Dermis microvascular lymphatic vessel endothelial cell (primary cell): ENCODE measurements at places on chromosomes 2 and 18. TPM values are rescaled to one million over a fixed set of nuclear protein-coding genes. Genes with fewer than 3 reads are reported as not detected.

DNA sequence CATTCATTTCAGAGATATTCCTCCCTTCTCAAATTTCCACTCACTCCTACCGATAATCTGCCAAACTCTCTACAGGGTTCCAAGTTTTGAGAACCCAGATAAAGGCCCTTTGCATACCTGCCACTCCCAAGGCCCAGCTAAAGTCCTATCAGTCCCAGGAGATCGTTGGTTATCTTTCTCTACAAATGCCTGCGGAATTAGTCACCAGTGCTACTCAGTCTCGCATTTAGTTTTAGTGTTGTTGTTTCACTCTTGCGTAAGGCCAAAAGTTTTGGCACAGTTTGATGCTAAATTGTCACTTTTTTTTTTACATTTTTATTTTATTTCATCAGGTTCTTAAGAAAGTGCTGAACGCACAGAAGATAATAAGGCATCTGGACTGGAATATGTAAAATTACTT, 29.2 kb upstream of the SETBP1 start:
- DNase-seq: no peak

DNA sequence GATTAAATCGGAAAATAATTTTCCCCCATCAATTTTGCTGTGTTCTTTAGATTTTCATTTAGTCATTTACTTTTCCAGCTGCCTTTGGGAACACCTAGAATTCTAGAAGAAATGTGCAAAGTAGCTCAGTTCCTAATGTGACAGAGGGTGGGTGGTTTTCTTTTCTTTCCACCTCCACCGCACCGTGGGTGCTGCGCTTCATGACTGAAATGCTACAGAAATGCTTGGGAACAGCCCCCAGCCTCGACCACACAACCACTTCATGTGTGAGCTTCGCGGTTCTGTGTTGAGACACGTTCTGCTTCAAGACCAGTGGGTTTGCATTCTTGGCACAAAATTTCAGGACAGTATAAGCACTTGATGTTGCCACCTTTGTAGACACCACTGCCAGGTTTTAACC, 30.9 kb downstream of the E2F6 start:
- no peak for DNase-seq

- DNase-seq: no peak
Measured at GRCh38 chr2:100893392-100894104, 73.6 kb downstream of the NPAS2 start.

- DNase-seq: no peak
Measured at GRCh38 chr2:235283246-235283645, 210.6 kb upstream of the AGAP1 start.

EFHD1 gene
- total RNA-seq: not detected in 2 replicates
